ENCODE measurements at places on chromosomes 7 and 10.

DNA sequence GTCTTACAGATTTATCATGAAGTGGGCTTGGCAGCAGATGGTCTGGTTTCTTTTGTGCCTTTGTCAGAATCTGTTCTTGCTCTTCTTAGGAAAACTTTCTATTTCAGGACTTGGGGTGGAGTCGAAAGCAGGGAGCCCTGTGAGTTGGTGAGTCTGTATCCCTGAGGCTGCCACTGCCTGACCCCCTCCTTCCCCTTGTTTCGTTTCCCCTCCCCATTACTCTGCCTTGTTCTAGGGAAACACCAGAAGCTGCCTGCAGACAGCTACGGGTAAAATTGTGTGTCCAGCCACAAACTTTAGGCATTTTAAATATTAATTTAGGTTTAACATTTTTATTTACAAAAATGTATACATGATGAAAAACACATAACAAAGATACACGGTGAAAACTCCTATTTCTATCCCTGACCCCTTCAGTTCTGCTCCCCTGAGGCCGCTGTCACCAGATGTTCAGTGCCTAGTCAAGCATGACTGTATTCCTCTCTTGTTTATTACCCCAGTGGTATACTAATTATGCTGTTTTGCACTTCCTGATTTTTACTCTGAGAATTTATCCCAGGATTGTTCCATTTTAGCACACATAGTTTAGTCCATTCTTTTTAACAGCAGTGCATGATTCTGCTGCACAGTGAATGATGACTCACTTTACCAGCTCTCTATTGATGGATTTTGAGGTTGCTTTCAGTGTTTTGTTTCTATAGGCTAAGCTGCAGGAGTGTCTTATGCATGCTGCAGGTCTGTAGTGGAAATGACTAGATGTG, 9.1 kb downstream of the TSPAN14 start:
- no peak for DNase-seq

DNA sequence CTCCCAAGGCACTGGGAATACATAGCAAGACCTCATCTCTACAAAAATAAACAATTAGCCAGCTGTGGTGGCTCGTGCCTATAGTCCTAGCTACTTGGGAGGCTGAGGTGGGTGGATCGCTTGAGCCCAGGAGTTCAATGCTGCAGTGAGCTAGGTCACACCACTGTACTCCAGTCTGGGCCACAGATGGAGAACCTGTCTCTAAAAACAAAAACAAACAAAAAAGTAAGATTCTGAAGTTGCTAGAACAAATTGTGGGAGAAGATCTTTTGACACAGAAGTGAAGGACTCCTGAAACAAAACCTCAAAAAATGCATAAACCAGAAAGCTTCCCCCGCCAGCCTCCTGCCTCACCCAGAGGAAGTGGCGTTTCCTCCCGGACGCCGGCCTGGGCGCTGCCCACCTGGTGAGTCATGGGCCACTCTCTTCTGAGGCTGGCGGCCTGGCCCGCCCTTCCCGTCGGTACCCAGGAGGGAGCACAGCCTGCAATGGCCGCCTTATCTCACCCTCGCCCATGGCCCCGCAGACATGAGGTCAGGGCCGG, 25.4 kb upstream of the ELN start:
- DNase-seq: no peak

GRCh38 chr7:31192986-31193385, 140.9 kb downstream of the ADCYAP1R1 start:
- DNase-seq: no peak

DNA sequence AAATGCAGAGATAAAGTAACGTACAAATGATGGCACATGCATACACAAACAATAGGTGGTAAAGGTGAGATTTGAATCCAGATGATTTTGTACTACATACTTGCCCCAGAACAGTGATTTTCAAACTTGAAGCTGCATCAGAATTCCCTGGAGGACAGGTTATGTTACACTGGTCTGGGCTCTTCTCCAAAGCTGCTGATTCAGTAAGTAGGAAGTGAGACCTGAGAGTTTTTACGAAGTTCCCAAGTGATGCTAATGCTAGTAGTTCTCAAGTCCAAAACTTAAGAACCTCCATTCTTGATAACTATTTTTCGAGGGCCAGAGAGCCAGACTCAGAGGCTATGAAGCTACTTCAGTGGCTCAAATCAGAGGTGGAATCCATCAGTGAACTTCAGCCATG, 159.0 kb upstream of the POM121L12 start:
- no peak for DNase-seq

DNA sequence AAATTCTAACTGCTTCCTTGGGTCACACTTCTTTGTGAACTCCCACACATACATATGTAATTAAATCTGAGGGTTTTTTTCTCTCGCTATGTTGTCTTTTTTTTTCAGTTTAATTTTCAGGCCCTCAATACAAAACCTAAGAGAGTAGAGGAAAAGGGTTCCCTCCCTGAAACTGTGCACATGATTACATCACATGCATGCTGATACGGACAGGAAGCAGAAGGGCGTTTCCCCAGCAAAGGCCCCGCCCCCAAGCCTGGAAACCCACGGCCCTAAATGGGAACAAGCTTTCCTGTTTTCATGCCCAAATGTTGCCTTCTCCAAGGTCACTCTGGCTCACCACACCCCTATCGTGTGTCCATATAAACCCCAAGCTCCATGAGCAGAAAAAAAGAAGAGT, 115.4 kb downstream of the TEX36 start:
- DNase-seq: no peak

DNA sequence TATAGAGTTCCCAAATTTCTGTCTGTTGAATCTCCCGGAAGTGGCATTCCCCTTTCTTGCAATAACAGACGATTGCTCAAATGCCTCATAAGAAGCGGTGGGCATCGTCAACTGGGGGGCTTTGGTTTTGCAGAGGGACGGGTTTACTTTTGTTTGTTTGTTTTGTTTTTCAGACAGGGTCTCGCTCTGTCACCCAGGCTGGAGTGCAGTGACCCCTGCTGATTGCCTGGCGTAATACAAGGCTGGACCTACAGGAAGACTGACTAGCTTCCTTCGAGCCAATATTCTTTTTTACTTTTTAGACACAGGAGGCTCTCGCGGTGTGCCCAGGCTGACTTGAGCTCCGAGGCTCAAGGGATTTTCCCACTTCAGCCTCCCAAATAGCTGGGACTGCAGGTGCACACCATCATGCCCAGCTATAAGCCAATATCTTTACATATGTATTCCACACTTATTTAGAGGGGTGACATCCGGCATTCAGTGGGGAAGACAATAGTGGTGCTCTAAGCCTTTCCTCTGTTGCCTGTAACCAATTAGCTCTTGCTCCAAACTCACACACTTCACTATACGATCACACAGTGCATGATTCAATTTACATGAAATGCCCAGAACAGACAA, 58.1 kb downstream of the FHIP2A start:
- no peak for DNase-seq

DNA sequence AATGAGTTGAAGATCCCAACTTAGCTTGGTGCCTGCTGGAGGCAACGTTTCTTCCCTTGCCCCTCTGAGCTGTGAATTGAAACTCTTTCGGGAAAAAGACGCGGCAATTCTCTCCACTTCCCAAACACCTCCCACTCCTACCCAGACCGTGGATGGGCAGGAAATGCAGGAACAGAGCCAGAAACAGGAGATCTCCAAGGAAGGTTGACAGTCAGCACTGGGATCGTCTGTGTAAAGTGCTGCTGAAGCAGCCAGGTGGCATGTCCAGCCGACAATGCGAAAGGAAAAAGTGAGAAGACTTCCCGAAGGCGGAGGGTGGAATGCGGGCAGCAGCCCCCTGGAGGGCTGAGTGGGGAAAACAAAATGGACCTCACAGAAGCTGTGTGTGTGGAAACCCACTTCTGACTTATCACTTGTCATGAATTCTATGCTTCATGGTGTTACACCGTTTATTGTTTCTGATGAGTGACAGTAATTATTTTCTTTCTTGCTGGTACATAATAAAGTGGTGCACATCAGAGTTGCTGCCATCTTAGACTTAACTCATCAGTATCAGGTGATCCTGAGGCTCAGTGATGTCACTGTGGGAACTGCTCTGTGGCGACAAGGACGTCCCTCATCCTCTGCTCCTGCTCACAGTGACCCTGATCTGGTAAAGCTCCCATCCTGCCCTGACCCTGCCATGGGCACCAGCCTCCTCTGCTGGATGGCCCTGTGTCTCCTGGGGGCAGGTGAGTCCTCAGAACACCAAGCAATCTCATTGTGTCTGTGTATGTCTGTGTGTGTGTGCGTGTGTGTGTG, 220.5 kb upstream of the PRSS1 start:
- DNase-seq: no peak

- DNase-seq: no peak
Observed at GRCh38 chr10:6840201-6840691, 260.2 kb upstream of the PRKCQ start.

GRCh38 chr7:132998763-132999162, 83.1 kb downstream of the CHCHD3 start:
- no peak for DNase-seq

DNA sequence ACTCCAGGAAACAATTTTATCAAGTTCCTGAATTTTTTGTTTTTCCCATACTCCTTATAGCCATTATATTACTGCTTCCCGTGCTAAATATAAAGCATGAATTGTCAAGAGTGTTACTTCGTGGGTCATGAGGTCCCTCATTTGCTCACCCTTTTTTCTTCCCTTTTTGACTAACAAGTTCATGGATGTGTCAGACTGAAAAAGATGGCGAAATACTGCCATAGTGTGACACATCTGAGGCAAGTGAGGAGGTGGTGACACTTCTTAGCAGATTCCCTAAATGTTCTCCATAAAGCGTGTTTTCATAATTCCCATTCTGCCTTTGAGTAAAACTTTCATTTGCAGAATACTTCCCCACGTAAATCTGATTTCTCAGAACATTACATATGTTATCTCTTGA, 269.6 kb upstream of the FZD1 start:
- no peak for DNase-seq

DNA sequence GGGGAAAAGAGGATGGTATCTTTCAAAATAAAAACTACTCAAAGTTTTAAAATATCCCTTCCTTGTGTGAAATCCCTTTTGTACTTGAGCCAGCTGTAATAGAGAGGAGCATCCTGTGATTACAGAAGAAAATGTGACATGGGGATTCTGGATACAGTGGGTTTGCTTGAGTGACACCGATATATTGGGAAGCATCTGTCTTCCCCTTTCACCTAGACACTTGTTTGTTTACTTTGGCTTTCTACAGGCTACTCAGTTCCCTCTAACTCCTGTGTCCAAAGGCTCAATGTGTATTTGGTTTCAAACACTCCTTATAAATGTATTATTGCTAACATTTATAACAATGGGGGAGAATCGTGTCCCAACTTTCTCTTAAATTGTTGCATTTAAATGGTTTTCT, 24.4 kb downstream of the CPED1 start:
- no peak for DNase-seq

- DNase-seq: no peak
Observed at GRCh38 chr10:124366343-124366742, 52.4 kb downstream of the OAT start.

DNA sequence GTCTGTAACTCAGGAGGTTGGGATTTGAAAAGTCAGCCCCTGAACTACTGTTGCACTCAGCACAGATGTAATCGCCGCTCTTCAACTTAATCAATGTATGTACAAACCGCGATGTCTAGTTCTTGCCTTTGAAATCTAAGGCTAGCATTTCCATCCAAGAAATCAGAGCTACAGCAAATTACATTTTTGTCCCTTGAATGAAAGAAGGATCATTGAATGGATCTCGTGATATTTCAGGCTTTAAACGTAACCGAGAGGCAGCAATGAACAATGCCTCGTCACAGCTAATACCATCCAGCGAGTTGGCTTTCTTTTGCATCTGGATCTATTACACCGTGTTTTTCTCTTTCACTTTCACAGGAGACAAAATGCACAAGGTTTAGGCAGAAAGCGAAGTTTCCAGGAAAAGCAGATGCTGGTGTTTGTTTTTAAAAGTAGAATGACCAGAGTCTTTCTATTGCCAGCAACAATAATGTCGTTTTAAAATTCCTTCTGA, 5.5 kb downstream of the SKIDA1 start:
- no peak for DNase-seq

GRCh38 chr10:46291817-46292572, 5.2 kb downstream of the ANTXRL start:
- no peak for DNase-seq

DNA sequence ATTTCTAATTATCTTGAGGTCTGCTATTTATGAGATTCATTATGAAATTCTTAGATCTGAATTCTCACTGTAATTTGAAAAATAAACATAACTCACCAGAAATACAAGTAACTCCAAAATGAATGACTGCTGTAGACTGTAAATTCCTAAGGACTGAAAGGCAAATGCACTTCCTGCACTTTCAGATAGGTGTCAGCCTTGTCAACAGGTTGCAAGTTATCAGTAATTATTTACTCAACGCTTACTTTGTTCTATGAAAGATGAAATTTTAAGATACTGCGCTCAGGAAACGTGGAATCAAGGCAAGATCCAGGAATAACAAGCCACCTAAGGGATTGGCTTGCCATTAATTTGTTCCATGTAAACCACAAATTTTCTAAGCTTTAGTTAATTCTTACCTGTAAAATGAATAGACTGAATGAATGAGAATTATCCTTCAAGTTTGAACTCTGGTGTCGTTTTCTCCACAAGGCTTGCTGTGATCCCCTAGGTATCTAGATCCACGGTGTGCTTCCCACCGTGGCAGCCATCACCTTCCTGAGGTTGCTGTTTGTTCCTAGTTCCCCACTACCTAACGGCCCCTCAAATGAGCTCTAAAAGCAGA, 12.6 kb downstream of the DHX32 start:
- no peak for DNase-seq

DNA sequence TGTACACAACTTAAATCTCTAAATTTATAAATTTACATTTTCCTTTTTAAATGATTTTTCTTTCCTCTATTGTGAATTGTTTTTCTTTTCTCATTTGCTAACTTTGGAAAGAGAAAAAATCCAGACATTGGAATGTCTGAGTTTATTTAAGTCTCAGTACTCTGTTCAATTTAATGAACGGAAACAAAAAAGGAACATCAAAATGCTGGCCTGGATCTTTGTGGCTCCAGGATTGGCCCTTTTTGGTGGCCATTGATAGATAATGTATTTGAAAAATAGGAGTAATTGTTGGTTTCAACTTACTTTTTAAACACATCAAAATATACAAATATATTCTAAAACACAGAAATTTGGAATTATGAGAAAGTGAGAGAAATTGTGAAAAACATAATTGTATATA, 336.0 kb downstream of the SUGCT start:
- no peak for DNase-seq

- no peak for DNase-seq
Observed at GRCh38 chr10:133353202-133353959, 4.4 kb downstream of the FUOM start.

DNA sequence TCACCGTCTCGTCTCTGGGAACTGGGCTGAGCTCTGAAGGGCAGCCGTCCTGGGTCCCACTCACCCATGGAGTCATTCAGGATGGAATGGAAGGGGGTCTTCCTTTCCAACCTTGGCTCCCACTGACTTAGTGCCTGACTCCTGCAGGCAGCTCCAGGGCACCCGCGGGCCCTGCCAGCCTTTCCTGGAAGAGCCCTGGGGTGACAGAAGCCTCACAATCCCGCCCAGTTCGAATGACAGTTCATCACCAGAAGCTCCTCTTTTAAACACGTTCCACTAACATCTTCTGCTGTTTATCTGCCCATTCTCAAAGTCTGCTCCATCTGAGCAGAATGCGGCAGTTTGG, 110.6 kb downstream of the TNS3 start:
- no peak for DNase-seq

- no peak for DNase-seq
Observed at GRCh38 chr10:69884686-69885085, 83.0 kb downstream of the COL13A1 start.

- no peak for DNase-seq
Observed at GRCh38 chr7:305410-306151, 15.6 kb downstream of the FOXL3 start.

- DNase-seq: no peak
Observed at GRCh38 chr7:106561151-106561550, 99.8 kb downstream of the CCDC71L start.

GRCh38 chr7:17622451-17622850, 317.8 kb downstream of the SNX13 start:
- DNase-seq: no peak
